ENCODE measurements at places on chromosomes 1 and 21. TPM values are rescaled to one million over a fixed set of nuclear protein-coding genes. Genes with fewer than 3 reads are reported as not detected.

Gene AUNIP
- 0.56 TPM for polyA plus RNA-seq

Gene FCRL2
- polyA plus RNA-seq: 0.43 TPM

Gene BMP8B
- polyA plus RNA-seq: 0.17 TPM

Gene SNAP47
- polyA plus RNA-seq: 15.3 TPM

Gene OR2T2
- not detected for polyA plus RNA-seq

Gene RYR2
- polyA plus RNA-seq: 0.06 TPM

Gene ZNF670
- 0.74 TPM for polyA plus RNA-seq

Gene TPTE
- not detected for polyA plus RNA-seq

Gene AURKAIP1
- 143 TPM for polyA plus RNA-seq

Gene CACYBP
- polyA plus RNA-seq: 26.4 TPM

Gene FAM78B
- 0.81 TPM for polyA plus RNA-seq

Gene MMEL1
- polyA plus RNA-seq: 0.42 TPM

Gene MNDA
- polyA plus RNA-seq: 3.8 TPM

Gene CFHR4
- polyA plus RNA-seq: 72.6 TPM

Gene PM20D1
- polyA plus RNA-seq: 0.30 TPM

Gene C1orf21
- 8.9 TPM for polyA plus RNA-seq

Gene S100A1
- 0.21 TPM for polyA plus RNA-seq

Gene GJA9
- polyA plus RNA-seq: not detected

Gene CCDC18
- polyA plus RNA-seq: 2.7 TPM

Gene PTPN14
- 0.83 TPM for polyA plus RNA-seq

Gene NUAK2
- polyA plus RNA-seq: 2.4 TPM

Gene P3R3URF
- polyA plus RNA-seq: not detected

Gene MSH4
- not detected for polyA plus RNA-seq

Gene IL22RA1
- polyA plus RNA-seq: 3.5 TPM

Gene TSACC
- 0.60 TPM for polyA plus RNA-seq

Gene FAAH
- 17.8 TPM for polyA plus RNA-seq

Gene CFAP57
- polyA plus RNA-seq: 0.01 TPM

Gene GBP6
- not detected for polyA plus RNA-seq

Gene PLA2G2F
- polyA plus RNA-seq: not detected

Gene CCDC17
- 0.30 TPM for polyA plus RNA-seq

Gene TAL1
- 0.79 TPM for polyA plus RNA-seq

Gene GLMP
- polyA plus RNA-seq: 47.9 TPM

Gene ANKRD65
- 0.30 TPM for polyA plus RNA-seq

Gene AK4
- 106 TPM for polyA plus RNA-seq

Gene ZSWIM5
- 0.87 TPM for polyA plus RNA-seq

Gene C1orf87
- not detected for polyA plus RNA-seq

Gene HFM1
- 0.42 TPM for polyA plus RNA-seq

Gene TRIM63
- polyA plus RNA-seq: 0.03 TPM

Gene HCN3
- 0.33 TPM for polyA plus RNA-seq

Gene OR2AK2
- not detected for polyA plus RNA-seq

Gene HMGN1
- 68.8 TPM for polyA plus RNA-seq

Gene CACNA1S
- polyA plus RNA-seq: not detected

Gene FCRL6
- 1.0 TPM for polyA plus RNA-seq
